ENCODE measurements at places on chromosomes 7 and 10. TPM values are rescaled to one million over a fixed set of nuclear protein-coding genes. Genes with fewer than 3 reads are reported as not detected.

DNA sequence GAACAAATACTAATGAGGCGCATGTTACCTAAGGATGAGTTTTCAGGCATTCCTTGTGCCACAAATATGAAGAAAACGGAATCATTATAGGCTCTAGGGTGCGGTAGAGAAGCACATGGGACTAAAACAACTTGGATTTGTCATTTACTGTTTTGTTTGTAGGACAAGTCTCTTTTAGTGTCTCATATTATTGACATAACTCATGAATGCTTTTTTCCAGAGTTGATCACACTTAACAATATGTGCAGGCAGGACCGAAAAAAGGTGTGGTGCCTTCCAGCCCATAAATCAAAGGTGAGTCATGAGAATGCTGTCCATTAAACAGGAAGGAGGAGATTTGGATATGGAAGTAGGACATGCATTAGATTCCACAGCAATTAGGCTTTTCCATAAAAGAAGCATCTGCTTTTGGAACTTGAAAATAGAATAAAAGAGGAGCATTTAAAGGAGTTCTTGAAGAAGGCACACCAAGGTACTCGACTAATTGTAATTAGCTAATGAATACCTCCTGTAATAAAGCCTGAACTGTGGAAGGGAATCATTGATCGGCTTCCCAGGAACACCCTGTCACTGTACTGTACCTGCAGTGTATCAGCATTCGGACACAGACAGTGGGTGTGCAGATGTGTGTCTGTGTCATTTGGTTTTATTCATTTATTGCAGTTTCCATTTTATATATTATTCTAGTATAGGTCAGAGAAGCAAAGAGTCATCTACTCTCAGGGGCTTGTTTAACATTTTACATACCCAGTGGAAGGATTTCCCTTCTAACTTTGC is 119.7 kb upstream of the KLF14 start:
- H3K27ac ChIP-seq = peak overlapping the region; percentile 67
- H3K27me3 ChIP-seq = no peaks in the 10 kb centered on the region
- peak overlapping the region; percentile 0 for H3K4me3 ChIP-seq
- H3K36me3 ChIP-seq = peaks cover 45% of the 10 kb centered on the region
- DNase-seq = peak; percentile 75

GRCh38 chr7:37310327-37311080 is 138.2 kb downstream of the ELMO1 start:
- H3K27ac ChIP-seq = no peak overlapping the region
- H3K4me1 ChIP-seq = no peaks in the 10 kb centered on the region
- no peaks in the 10 kb centered on the region for H3K36me3 ChIP-seq
- H3K27me3 ChIP-seq = no peaks in the 10 kb centered on the region
- no peak for DNase-seq
- no peak overlapping the region for H3K4me3 ChIP-seq

The CALML3 gene
- total RNA-seq = not detected

The UBTD1 gene
- total RNA-seq = 16.2 TPM

DNA sequence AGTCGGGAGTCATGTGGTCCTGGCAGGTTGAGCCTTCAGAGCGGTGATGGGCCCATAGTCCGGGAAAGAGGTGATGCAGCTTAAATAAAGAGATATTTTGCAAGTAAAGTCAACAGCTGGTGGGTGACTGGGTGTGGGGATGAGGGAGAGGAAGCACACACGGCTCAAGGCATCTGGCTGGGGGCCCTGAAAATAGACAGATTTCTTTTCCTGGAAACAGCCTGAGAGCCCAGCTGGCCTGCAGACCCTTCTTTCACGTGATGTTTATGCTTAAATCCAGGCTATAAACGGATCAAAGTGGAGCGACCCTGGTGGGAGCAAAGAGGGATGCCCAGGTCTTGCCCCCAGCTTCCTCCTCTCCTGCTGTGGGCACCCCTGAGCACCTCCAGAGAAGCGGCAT is 149.1 kb downstream of the TEX36 start:
- no peaks in the 10 kb centered on the region for H3K4me1 ChIP-seq
- H3K36me3 ChIP-seq = no peaks in the 10 kb centered on the region
- no peak for DNase-seq

DNA sequence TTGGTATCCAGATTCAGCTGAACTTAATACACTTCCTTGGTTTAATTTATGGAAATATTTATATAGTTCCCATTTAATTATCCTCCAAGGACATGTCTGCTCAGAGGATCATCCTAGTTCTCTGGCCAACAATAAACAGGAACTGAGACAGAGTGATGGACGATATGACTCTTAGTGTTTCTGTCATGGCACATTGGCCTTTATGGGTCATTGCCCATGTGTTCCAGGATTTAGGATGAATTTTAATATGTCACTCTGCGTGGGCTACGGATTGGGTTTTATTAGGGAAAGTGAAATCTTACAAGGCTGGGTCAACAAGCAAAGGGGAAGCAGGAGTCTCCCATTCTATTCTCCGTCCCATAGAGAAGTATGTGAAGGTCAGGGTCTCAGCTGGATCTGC is 18.8 kb upstream of the TNPO3 start:
- no peaks in the 10 kb centered on the region for H3K4me1 ChIP-seq
- no peak overlapping the region for H3K4me3 ChIP-seq
- no peak overlapping the region for H3K27ac ChIP-seq
- H3K27me3 ChIP-seq = peaks cover 18% of the 10 kb centered on the region

GRCh38 chr10:1273372-1274105 is 217.4 kb downstream of the WDR37 start:
- H3K4me1 ChIP-seq = no peaks in the 10 kb centered on the region
- H3K4me3 ChIP-seq = no peak overlapping the region
- no peaks in the 10 kb centered on the region for H3K27me3 ChIP-seq
- DNase-seq = no peak
- H3K36me3 ChIP-seq = no peaks in the 10 kb centered on the region

- H3K27ac ChIP-seq = no peak overlapping the region
- no peak for DNase-seq
- H3K4me1 ChIP-seq = no peaks in the 10 kb centered on the region
- H3K4me3 ChIP-seq = no peak overlapping the region
These were observed 21.5 kb downstream of the CUX1 start for GRCh38 chr7:101838837-101839483.

GRCh38 chr7:80379034-80379982 is 132.6 kb downstream of the GNAT3 start:
- no peak overlapping the region for H3K27ac ChIP-seq
- peaks cover 12% of the 10 kb centered on the region for H3K4me1 ChIP-seq
- H3K4me3 ChIP-seq = no peak overlapping the region

The NCF1 gene
- total RNA-seq = not detected

- peaks cover 42% of the 10 kb centered on the region for H3K4me1 ChIP-seq
- DNase-seq = peak; percentile 85
- H3K27me3 ChIP-seq = no peaks in the 10 kb centered on the region
- no peak overlapping the region for H3K4me3 ChIP-seq
- no peak overlapping the region for H3K27ac ChIP-seq
- H3K36me3 ChIP-seq = no peaks in the 10 kb centered on the region
These were observed 5.8 kb downstream of the ZNF365 start for GRCh38 chr10:62380016-62380415.

- 0 out of 2 replicates have a peak, but pooled peaks cover under 1% of the 10 kb centered on the region for H3K27me3 ChIP-seq
- no peak for DNase-seq
- H3K4me1 ChIP-seq = peaks cover 5% of the 10 kb centered on the region
- no peak overlapping the region for H3K4me3 ChIP-seq
- no peaks in the 10 kb centered on the region for H3K36me3 ChIP-seq
These were observed 17.7 kb upstream of the CFAP46 start for GRCh38 chr10:132960071-132960472.

GRCh38 chr10:10967581-10968256 is 50.0 kb upstream of the CELF2 start:
- H3K4me1 ChIP-seq = no peaks in the 10 kb centered on the region
- DNase-seq = no peak
- no peaks in the 10 kb centered on the region for H3K36me3 ChIP-seq
- H3K4me3 ChIP-seq = no peak overlapping the region
- H3K27me3 ChIP-seq = no peaks in the 10 kb centered on the region

The CALCR gene
- not detected for total RNA-seq

DNA sequence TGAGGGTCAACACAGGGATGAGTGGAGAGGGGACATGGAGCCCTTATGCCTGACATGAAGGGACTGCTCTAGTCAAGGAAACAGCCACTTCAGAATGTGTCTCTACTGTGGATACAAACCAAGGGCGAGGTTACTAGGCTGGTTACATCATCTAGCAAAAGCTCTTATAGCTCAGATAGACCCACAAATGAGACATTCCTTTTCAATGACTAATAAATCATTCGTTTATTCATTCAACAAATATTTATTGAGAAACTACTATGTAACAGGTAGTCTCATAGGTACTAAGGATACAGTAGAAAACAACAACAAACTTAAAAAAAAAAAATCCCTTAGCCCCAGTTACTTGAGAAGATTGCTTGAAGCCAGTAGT is 219.5 kb downstream of the KIAA1217 start:
- no peak overlapping the region for H3K4me3 ChIP-seq
- H3K27ac ChIP-seq = peak overlapping the region; percentile 77
- H3K27me3 ChIP-seq = no peaks in the 10 kb centered on the region
- peaks cover 15% of the 10 kb centered on the region for H3K4me1 ChIP-seq

DNA sequence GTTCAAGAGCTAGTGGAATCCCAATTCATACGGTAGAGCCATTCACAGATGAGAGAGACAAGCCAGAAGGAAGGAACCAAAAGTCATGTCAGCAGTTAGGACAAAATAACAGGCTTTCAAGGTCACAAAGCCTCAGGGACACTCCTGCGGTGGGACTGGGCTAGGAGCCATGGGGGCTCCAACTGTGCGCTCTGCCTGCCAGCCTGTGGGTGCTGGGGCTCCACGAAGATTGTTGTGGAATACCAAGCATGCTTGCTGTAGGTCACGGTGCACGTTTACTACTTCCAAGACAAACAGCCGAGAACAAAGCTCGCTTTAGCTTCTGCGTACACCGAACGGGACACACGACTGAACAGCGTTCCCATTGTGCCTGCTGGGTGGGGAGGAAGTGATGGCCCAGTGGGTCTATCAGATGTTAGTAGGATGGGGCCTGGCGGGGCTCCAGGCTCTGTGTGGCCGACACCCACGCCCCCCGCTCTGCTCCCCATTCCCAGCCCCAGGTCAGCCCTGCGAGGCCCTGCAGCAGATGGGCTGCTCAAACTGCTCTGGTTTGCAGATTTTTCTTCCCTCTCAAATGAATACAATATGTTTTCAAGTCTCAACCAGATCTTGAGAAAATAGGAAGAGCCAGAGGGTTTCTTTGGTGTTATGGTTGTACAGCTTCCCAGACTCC is 158.9 kb downstream of the EGFR start:
- peaks cover 51% of the 10 kb centered on the region for H3K36me3 ChIP-seq
- no peak for DNase-seq
- H3K27me3 ChIP-seq = no peaks in the 10 kb centered on the region
- H3K27ac ChIP-seq = no peak overlapping the region
- H3K4me3 ChIP-seq = no peak overlapping the region
- no peaks in the 10 kb centered on the region for H3K4me1 ChIP-seq

The TAF3 gene
- 2.4 TPM for total RNA-seq

The SRI gene
- total RNA-seq = 59.3 TPM

DNA sequence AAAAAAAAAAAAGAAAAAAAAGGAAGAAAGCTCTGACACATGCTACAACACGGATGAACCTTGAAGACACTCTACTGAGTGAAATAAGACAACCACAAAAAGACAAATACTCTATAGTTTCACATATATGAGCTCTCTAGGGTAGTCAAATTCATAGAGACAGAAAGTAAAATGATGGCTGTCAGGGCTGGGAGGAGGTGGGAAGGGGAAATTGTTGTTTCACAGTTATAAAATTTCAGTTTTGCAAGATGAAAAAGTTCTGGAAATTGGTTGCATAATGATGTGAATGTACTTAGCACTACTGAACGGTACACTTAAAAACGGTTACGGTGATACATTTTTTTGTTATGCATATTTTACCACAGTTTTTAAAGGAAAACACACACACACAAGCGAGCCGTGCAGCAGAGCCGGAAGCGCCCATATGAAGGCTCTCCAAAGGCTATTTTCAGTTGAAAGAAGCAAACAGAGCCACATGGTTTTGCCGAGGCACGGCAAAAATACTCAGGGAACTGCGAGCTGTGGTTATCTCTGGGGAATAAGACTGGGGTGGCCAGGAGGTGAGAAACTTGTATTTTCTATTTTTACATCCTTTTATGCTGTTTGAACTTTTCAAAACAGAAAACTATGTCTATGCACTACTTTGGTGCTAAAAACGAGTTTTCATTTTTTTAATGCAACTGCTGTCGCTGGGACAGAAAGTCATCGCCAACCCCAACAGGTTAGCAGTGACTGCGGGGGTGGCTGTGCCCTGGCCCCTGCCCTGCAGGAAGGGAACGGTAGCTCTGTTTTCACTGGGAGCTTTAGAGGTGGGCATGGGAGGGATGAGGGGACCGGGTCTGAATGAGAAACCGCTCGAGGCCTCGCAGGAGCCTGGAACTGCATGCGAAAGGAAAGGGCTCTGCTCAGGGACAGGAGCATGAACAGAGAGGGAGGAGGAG is 132.9 kb downstream of the OAT start:
- H3K36me3 ChIP-seq = no peaks in the 10 kb centered on the region
- peak overlapping the region; percentile 37 for H3K4me3 ChIP-seq
- H3K4me1 ChIP-seq = no peaks in the 10 kb centered on the region
- DNase-seq = peak; percentile 17
- 0 out of 2 replicates have a peak, but pooled peaks cover 7% of the 10 kb centered on the region for H3K27me3 ChIP-seq

- H3K4me3 ChIP-seq = no peak overlapping the region
- DNase-seq = no peak
- H3K4me1 ChIP-seq = no peaks in the 10 kb centered on the region
- peaks cover 18% of the 10 kb centered on the region for H3K27me3 ChIP-seq
These were observed 31.1 kb upstream of the FBXW4 start for GRCh38 chr10:101726115-101726387.

The MMP21 gene
- total RNA-seq = not detected

All from GM23248 (cell line).